ENCODE measurements at places on chromosomes 11 and 22. TPM values are rescaled to one million over a fixed set of nuclear protein-coding genes. Genes with fewer than 3 reads are reported as not detected.

Gene MED15
- 51.2 TPM for total RNA-seq

Gene CYP2D6
- total RNA-seq = 0.69 TPM

Gene POLR2F
- 149 TPM for total RNA-seq

Gene ART5
- 0.31 TPM for total RNA-seq

Gene SPTY2D1
- total RNA-seq = 19.9 TPM

Gene PRG2
- total RNA-seq = not detected

Gene NCR3LG1
- total RNA-seq = 2.1 TPM

Data from A549 treated with RU486 at 1 μM for 4 hours (cell line).